Activated T-cell treated with anti-CD3 and anti-CD28 coated beads for 48 hours (primary cell): ENCODE measurements at places on chromosomes 2 and 18.

DNA sequence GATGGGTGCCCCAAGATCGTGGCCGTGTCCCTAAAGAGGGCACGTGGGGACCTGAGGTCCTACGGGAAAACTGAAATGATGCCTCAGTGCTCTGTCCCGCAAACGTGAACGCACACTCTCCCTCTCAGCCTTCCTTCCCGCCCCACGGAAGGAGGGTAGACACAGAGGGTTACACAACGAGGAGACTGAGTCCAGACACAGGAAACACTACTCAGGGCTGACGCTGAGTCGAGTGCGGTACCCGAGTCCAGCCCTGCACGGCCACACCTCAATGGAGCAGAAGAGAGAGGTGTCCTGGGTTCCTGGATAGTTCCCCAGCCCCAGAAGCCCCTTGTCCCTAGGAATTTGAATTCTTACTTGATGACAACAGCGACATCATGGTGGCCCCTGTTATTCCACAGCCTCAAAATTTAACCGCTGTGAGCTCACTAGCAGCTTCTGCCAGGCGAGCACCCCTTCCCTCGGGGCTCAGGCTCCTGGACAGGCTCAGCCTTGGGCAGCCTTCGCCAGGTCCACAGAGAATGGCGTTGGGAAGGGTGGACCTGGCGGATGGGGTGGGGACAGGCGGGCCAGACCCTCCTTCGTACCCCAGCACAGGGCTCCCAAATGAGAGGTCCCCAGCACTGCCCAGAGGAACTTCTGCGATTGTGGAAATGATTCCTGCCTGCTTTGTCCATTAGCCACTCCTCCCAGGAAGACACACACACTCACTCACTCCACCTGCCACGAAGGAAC, 980 bp upstream of the RNPEPL1 start:
- DNase-seq: no peak

GRCh38 chr2:24200799-24201198, 25.9 kb downstream of the FAM228A start:
- no peak for DNase-seq

- DNase-seq: no peak
Measured at GRCh38 chr2:198441246-198441645, 636.9 kb downstream of the PLCL1 start.

GRCh38 chr2:238287737-238288649, at the start of gene PER2:
PER2 (minus strand) TSS chr2:238288610; CDS start chr2:238277936, 10,674 bp downstream.
- peak; percentile 30 for DNase-seq

GRCh38 chr2:119769645-119770044, 9.9 kb downstream of the PTPN4 start:
- no peak for DNase-seq

DNA sequence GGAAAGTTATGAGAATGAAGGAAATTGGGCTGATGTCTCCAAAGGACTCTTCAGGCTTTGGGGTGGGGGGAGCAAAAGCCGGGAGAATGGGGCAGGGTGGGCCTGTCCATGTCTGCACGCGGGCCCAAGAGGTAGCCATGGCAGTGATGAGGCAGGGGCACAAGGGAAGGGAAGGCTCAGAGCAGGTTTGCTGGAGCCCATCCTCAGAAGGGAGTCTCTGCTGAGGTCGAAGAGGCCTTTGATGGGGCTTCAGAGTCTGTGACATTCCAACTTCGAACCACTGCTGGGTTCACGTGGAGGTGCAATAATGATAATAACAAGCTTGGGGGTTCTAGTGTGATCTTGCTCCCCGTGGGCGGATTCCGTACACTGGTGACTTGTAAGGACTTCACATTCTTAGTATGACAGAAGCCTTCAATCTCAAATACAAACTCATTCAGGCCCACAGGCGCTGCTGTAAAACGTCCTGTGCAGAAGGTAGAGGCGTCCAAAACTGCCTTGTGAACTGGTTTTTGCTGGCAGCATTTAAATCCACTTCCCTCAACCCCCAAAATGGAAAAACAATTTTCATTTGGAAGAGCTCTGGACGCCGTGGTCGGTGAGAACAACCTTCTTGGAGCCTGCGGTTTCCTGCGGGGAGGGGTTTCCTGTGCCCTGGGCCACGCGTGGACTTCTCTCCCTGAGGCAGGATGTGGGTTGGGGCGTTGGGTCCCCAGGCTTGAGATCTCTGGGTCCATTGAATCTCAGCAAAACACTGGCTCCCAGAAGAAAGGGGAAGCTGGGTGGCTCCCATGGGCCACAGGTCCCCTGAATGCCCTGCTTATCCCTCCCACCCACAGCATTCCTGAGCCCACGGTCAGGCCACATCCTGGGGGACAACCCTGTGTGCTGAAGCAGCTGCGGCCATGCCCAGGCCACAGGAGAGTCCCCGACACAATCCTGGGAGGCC, 151.0 kb downstream of the TPO start:
- DNase-seq: peak; percentile 6

- no peak for DNase-seq
Measured at GRCh38 chr2:230678451-230678850, 34.2 kb upstream of the CAB39 start.

- DNase-seq: no peak
Measured at GRCh38 chr2:29811378-29811777, 110.0 kb downstream of the ALK start.

DNA sequence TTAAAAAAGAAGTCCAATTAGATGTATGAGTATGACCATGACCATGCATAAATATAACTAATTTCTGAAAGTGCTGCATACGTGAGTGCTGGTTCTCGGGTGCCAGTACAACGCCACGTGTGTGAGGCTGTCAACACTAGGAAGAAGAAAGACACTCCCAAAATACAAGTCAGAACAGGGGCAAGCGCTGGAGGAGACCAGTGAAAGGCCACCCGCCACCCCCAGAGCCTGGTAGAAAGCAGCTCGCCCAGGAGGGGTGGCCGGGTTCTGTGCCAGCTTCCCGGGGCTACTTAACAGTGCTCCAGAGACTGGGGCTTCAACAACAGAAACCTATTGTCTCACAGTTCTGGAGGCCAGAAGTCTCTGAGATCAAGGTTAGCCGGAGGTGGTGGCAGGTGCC, 147.6 kb downstream of the RTP5 start:
- DNase-seq: no peak

- no peak for DNase-seq
Measured at GRCh38 chr2:169047256-169048250, 16.4 kb upstream of the ABCB11 start.

- DNase-seq: no peak
Measured at GRCh38 chr2:8888963-8889362, 51.5 kb upstream of the KIDINS220 start.

GRCh38 chr2:21451403-21451802, 327.6 kb downstream of the TDRD15 start:
- DNase-seq: no peak

DNA sequence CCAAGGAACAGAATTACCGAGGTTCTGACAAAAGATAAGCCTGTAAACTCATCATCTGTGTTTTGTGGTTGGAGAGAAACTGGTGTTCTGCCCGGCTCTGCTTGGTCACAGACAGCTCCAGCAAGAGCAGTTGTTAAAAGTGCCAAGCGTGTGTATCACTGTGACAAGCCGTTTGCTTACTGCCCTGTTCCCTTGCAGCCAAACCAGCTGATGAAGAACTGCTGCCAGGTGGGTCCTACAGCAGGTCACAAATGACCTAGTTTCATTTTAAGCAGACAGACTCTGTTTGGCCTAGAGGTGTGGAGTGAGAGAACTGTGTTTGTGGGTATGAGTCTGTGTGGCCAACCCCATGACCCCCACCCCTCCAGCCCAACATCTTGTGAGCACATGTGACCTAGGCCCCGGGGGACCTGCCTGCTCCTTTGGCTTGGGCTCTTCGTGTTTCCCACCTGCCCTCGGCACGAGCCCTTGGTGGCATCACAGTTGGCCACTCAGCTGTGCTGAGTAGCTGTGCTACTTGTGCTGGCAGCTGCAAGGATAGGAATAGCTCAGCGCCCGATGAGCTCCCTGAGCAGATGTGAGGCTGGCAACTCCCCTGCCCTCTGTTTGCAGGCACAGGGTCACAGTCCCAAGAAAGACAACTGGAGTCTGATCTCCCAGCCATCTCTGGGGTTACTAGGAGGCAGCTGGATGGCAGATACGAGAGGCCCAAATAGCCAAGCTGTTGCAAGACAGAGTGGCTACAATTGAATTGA, 9.7 kb downstream of the OXER1 start:
- DNase-seq: no peak

DNA sequence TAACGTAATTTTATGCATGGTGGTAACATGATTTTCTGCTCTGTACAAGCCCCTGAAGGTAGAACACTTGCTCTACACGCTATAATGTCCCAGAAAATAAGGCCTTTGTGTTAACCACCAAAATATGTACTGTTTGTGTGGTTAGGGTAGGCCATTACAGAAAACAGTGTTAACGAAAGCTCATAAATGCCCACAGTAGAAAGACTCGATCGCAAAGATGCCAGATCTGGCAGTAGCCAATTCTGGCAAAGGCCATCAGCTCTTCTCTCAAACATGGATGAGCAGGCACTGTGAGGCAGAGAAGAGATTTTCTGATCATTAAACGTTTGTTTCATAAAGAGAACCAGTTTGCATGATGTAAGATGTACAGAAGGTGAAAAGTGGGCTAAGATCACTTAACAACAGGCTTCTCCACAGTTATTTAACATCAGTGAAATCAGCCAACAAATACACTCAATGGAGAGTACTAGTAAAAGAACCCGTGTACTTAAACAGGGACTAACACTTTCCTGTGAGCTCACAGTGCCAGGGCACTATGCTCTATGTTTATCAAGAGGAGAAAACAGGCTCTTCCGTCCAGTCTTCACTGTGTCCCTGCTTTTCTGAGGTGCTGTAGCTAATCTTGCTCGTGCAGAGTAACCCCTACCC, 80.3 kb downstream of the SPRED2 start:
- no peak for DNase-seq

GRCh38 chr2:239383036-239383758, 17.6 kb downstream of the HDAC4 start:
- no peak for DNase-seq

- no peak for DNase-seq
Measured at GRCh38 chr2:237218756-237219155, 133.1 kb downstream of the COPS8 start.

DNA sequence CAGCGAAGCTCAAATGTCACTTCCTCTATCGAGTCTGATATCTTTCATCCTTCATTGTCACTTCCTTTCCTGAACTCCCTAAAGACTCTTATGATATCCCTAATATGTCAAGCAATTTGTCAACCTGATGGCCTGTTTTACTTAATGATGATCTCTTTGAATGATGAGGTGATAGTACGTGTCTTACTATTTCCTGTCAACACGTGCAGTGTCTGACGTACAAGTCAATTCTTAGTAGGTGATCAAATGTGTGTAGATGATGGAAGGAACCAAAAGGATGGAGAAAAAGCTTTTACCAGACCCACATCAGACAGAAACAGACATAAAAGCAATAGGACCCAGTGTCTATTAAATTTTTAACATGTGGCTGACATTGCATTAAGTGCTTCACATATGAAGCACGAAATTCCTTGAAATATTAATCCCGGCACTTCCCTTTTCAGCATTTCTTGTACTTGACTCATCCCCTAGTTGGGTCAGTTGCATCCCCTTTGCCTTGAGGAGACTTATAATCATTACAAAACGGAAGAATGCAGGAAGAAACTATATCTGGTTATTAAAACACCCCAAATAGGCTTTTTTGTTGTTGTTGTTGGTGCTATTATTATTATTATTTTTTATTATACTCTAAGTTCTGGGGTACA, 108.6 kb upstream of the NYAP2 start:
- DNase-seq: no peak

DNA sequence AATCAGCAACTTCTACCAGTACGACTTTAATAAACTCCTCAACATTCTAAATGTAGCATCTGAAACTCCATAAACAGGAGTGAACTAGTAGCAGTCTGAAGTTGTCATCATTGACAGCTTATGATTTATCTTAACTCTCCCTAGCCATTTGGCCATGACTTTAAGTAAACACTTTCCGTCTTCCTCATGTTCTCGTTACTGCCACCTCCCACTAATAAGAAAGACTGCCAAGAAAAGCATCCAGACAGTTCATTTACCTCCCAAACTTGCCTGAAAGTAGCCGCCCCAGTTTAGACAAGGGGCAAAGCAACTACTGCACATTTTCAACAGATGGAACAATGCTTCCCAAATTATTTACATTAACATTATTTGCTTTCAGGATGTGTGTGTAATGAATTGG, 287.5 kb downstream of the OSR1 start:
- no peak for DNase-seq

GRCh38 chr2:79327460-79327859, 167.9 kb upstream of the REG3A start:
- no peak for DNase-seq

DNA sequence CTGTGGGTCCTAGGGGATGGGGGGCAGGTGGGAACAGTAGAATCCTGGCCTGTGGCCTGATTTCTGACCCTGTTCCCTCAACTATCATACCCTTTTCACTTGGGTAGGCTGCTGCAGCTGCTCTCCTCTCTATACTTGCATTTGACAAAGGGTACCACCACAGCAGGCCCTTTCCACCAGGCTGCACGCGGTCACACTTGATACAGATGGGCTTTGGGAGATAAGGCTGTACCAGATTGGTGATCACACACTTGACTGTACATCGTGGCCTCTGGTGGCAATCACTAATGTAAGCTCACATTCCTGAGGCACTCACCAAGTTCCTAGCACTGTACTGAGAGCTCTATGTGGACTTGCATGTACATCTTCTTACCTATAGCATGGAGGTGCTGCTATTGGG, 1.6 kb upstream of the RALB start:
- DNase-seq: no peak
